Activated naive CD4-positive, alpha-beta T cell (primary cell): ENCODE measurements at places on chromosomes 6 and 20.

GRCh38 chr6:1416191-1416760 is 26.9 kb downstream of the FOXF2 start:
- no peak for DNase-seq

- DNase-seq = no peak
Observed at GRCh38 chr6:34143884-34144580, 1.9 kb downstream of the GRM4 start.

DNA sequence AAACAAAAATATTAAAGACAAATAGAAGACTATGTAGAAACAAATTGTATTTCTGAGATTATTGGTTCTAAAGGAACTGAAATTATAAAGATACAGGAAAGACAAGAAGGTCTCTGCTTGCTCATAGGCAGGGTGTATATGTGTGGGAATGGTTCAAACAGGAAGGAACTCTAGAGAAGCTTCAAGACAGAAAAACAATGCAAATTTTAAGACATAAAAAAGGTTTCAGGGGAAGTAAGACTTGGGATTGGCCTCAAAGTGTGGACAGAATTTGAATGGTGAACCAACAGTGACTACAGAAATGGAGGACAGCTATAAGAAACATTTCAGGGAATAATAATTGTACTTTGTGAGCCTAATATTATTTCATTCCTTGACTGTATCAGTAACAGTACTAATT is 50.3 kb downstream of the OR2B2 start:
- no peak for DNase-seq

- no peak for DNase-seq
Observed at GRCh38 chr20:13213335-13213734, 7.7 kb upstream of the ISM1 start.

GRCh38 chr6:150099953-150100352 is 31.0 kb upstream of the ULBP3 start:
- no peak for DNase-seq

- DNase-seq = no peak
Observed at GRCh38 chr6:30465595-30466306, 23.6 kb upstream of the HLA-E start.

- DNase-seq = no peak
Observed at GRCh38 chr20:19876828-19877460, 118.9 kb downstream of the RIN2 start.

- DNase-seq = no peak
Observed at GRCh38 chr6:43673444-43674084, 14.0 kb downstream of the MRPS18A start.

DNA sequence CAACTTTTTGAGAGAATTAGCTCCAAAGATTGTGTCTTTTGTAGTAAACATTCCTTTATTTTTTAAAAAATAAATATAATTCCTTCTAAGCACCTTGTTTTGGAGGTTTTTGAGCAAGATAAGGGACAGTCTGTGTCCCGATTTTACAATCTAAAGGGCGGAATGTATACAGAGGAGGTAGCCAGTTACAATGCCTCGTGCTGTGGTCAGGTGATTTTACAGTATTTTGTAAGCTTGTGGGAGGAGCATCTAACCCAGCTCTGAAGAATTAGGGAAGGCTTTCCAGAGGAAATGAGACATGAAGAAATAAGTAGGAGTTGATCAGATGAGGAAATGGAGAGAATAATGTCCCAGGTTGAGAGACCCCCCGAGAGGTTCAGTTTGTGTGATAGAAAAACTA is 1.3 kb downstream of the HINT3 start:
- DNase-seq = no peak

DNA sequence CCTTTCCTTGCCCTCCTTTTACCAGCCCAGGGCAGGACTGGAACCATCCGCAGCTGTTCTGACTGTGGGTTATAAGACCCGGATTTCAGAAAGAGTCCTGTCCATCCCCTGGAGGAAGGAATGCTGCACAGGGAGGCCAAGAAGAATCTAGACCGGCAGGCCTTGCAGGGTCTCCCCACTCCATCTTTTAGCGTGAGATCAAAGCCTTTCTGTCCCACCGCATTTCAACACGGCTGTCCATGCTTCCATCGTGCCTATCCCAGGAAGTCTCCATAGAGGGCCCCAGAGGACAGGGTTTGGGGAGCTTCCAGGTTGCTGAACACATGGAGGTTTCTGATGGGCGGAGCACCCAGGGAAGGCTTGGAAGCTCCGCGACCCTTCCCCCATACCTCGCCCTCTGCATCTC is 79.3 kb upstream of the AGPAT4 start:
- DNase-seq = no peak
